Activated CD4-positive, alpha-beta T cell treated with anti-CD3 and anti-CD28 coated beads, Interleukin-2, amount 10 ng/mL, durations not matched to agents 24 days and 14 days (primary cell): ENCODE measurements at places on chromosomes 11 and 22. TPM values are rescaled to one million over a fixed set of nuclear protein-coding genes. Genes with fewer than 3 reads are reported as not detected.

KCNE3 gene
- total RNA-seq, result not detected in 2 replicates

NXPE1 gene
- not detected in 2 replicates for total RNA-seq

ZDHHC8 gene
- 95.2 and 100 TPM in 2 replicates for total RNA-seq

OR2AG2 gene
- total RNA-seq, result 0.62 and 0.70 TPM in 2 replicates

GGTLC3 gene
- total RNA-seq, result not detected in 2 replicates

RANBP1 gene
- 488 and 500 TPM in 2 replicates for total RNA-seq

AASDHPPT gene
- total RNA-seq, result 43.8 and 45.7 TPM in 2 replicates

OMP gene
- total RNA-seq, result not detected in 2 replicates
